ENCODE measurements at places on chromosomes 16 and 17.

DNA sequence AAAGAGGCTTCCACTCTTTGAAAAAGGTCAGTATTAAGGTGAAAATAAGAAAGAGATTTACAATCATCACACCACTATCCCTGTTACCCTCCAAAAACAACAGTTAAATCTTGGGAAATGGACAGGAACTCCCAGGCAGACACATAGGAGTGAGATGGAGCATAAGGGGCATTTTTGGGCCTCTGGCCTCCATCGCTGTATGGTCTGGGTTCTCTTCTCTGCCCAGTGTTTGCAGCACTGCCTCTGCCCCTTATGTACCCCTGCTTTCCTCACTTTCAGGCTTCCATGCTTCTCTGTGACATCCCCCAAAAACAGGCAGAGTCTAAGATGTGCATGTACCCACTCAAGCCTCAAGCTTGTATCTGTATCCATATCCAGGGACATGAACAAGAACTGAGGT, 630 bp upstream of the HOXB2 start:
- no peak for DNase-seq

GRCh38 chr16:87603684-87604633, 1.7 kb downstream of the JPH3 start:
- no peak for DNase-seq

- no peak for DNase-seq
Measured at GRCh38 chr16:31141489-31142108, 6.1 kb upstream of the PRSS8 start.

GRCh38 chr16:12900599-12901203, 697 bp upstream of the SHISA9 start:
- no peak for DNase-seq

- no peak for DNase-seq
Measured at GRCh38 chr16:55571-56136, 2.0 kb downstream of the SNRNP25 start.

DNA sequence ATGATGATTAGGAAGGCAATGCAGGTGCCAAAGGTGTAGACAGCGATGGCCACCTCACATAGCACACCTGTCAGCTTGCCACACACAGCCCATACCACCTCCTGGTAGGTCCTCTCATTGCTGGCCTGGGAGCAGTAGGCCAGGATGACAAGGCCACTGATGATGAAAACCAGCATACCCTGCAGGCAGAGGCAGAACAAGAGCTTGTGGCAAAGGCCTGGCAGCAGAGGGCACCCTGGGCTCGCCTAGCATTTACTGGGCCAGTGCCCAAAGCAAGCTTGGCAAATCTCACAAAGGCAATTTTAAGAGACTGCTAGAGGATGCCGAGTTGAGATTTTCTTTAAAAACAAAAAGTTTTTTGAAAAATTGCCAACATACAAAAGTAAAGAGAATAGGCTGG, 5.9 kb downstream of the SLC38A7 start:
- no peak for DNase-seq

Data from stimulated activated CD8-positive, alpha-beta memory T cell treated with anti-CD3 and anti-CD28 coated beads, Interleukin-7, amount 100 ng/mL, for 48 hours (primary cell).